ENCODE measurements at places on chromosomes 5 and 9. TPM values are rescaled to one million over a fixed set of nuclear protein-coding genes. Genes with fewer than 3 reads are reported as not detected.

Gene SPATA31C1
- not detected for total RNA-seq

Gene AJM1
- 0.75 TPM for total RNA-seq

Gene FRRS1L
- 0.14 TPM for total RNA-seq

DNA sequence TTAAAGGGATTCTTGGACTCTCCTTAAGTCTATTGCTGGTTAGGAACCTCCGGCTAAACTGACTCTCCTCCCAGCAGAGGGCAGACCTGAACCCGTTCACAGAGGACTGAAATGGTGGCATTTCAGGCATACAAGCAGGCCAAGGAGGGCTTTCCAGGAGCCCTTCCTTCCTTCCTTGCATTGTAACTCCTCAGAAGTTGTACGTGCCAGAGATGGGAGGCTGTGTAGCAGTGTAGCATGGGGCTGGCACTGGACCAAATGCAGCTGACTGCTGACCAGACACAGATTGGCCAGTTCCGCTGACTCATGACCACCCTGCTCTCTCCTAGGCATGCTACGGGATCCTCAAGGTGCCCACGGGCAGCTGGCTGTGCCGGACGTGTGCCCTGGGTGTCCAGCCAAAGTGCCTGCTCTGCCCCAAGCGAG, 36.4 kb downstream of the JADE2 start:
- no peak for DNase-seq

- no peak for DNase-seq
These were observed 50.4 kb downstream of the DAP start for GRCh38 chr5:10710513-10711128.

DNA sequence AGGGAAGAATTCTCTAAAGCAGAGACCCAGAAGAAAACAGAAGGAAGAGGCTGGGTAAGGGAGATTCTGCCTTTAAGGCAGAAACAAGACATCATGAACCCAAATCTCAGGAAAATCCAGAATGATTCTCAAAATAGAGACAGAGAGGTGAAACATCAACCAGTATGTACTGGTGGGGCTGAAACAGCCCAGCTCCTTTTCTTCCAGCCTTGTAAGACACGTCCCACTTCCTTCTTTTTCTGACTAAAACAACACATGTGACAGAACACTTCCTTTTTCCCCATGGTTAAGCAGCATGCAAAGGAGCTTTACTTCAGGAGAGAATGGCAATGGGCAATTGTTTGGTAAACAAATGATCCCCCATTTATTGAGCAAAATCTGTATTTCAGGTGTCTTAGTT, 230.8 kb upstream of the NR4A3 start:
- DNase-seq = no peak

Gene ENTREP1
- total RNA-seq = 3.8 TPM

GRCh38 chr5:59107692-59108091, 524.8 kb downstream of the RAB3C start:
- DNase-seq = no peak

- no peak for DNase-seq
These were observed 172.6 kb upstream of the ACTBL2 start for GRCh38 chr5:57655228-57655627.

Data from kidney epithelial cell (primary cell).